Adipose tissue (tissue), 3 donors: ENCODE measurements at places on chromosomes 13 and 19. TPM values are rescaled to one million over a fixed set of nuclear protein-coding genes. Genes with fewer than 3 reads are reported as not detected.

Gene PSG1
- not detected for polyA plus RNA-seq

Gene KRI1
- polyA plus RNA-seq, result 17.5 TPM

Gene FKRP
- polyA plus RNA-seq, result 6.7 TPM

Gene ZNF420
- polyA plus RNA-seq, result 4.0 TPM

Gene ZNF444
- polyA plus RNA-seq, result 14.9 TPM

Gene SIGLEC5
- not detected for polyA plus RNA-seq

Gene LILRB5
- polyA plus RNA-seq, result 13.5 TPM

Gene SOX21
- polyA plus RNA-seq, result 0.11 TPM

Gene GPR18
- polyA plus RNA-seq, result 0.16 TPM

Gene CEACAM19
- 2.7 TPM for polyA plus RNA-seq

Gene CNN1
- polyA plus RNA-seq, result 39.0 TPM

Gene CD70
- 0.22 TPM for polyA plus RNA-seq

Gene ZNF534
- not detected for polyA plus RNA-seq

Gene CGB1
- not detected for polyA plus RNA-seq

Gene URAD
- not detected for polyA plus RNA-seq

Gene VAV1
- polyA plus RNA-seq, result 1.2 TPM

Gene SLITRK6
- 0.22 TPM for polyA plus RNA-seq

Gene CD37
- polyA plus RNA-seq, result 18.1 TPM

Gene FFAR3
- polyA plus RNA-seq, result 1.8 TPM

Gene MTUS2
- polyA plus RNA-seq, result 0.03 TPM

Gene MED16
- polyA plus RNA-seq, result 39.0 TPM

Gene CPB2
- 0.14 TPM for polyA plus RNA-seq

Gene NLRP7
- polyA plus RNA-seq, result not detected

Gene KLK3
- not detected for polyA plus RNA-seq

Gene RINL
- 13.5 TPM for polyA plus RNA-seq

Gene SIGLEC8
- 0.08 TPM for polyA plus RNA-seq

Gene KIR2DL1
- polyA plus RNA-seq, result not detected

Gene PTBP1
- polyA plus RNA-seq, result 51.6 TPM

Gene RELB
- 12.7 TPM for polyA plus RNA-seq

Gene KASH5
- not detected for polyA plus RNA-seq

Gene ZNF497
- polyA plus RNA-seq, result 0.22 TPM

Gene ELOF1
- 52.6 TPM for polyA plus RNA-seq

Gene ZNF625
- 0.72 TPM for polyA plus RNA-seq

Gene ZNF844
- polyA plus RNA-seq, result 3.2 TPM

Gene PAK4
- polyA plus RNA-seq, result 23.7 TPM

Gene PRKCSH
- 149 TPM for polyA plus RNA-seq

Gene DMRTC2
- polyA plus RNA-seq, result not detected

Gene PLIN4
- 135 TPM for polyA plus RNA-seq

Gene METTL21C
- polyA plus RNA-seq, result not detected

Gene CALR3
- polyA plus RNA-seq, result not detected

Gene FBN3
- not detected for polyA plus RNA-seq

Gene UBE2L5
- 0.12 TPM for polyA plus RNA-seq

Gene UPF3A
- polyA plus RNA-seq, result 27.3 TPM

Gene HSD11B1L
- polyA plus RNA-seq, result 5.4 TPM

Gene ICAM4
- 2.5 TPM for polyA plus RNA-seq

Gene TIMM44
- polyA plus RNA-seq, result 58.1 TPM
